ENCODE measurements at places on chromosomes 4 and X.
A peak's percentile ranks its signal among the peaks of the same experiment; 100 is the strongest.

DNA sequence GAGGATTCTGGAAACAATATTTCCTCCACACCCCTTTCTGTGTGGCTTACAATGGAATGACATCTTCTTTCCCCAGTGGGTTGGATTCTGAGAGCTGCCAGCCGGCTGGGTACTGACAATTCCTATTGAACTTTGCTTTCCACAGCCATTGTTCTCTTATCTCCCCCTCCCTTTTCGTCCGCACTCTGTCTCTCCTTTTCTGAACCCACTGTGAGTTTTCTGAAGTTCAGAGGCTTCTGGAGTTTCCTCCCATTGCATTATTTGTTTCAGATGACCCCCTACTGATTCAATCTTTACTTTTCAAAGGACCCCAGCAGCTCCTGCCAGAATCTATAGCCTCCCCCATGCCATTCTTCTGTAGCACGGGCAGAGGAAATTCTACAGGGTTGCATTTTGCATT lies 10.4 kb downstream of the SMPX start:
- peak; percentile 38 for DNase-seq

- no peak for DNase-seq
These were observed 25.7 kb downstream of the USP53 start for GRCh38 chr4:119238068-119238722.

DNA sequence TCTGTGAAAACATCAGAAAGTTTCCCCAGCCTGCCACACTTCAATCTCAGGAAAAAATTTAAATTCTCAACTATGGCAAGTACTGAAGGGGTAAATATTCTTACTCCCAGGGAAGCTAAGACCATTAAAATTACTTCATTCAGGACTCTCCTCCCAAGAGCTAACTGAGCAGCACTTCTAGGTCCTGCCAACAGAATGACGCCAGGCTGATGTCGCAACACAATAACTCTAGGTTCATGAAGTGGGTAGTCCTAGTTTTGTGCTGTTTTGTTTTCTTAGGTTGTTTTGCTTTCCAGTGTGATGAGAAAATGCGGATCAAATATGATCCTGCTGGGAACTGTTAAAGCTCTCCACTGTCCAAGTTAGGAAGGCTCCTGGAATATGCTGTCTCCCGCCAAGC lies 180.0 kb downstream of the NKX6-1 start:
- no peak for DNase-seq

DNA sequence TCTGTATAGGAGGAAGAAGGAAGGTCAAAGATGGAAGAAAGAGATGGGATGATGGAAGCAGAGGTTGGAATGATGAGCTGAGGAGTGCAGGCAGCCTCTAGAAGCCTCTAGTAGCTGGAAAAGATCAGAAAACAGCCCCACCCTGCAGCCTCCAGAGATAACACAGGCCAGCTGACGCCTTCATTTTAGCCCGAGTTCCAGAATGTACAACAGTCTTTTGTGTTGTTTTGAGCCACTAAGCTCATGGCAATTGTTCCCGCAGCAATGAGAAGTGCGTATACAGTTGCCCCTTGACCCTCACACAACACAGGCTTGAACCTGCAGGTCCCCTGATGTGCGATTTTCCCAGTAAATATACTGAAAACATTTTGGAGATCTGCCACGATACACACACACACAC lies 72.0 kb downstream of the WFS1 start:
- peak; percentile 31 for DNase-seq

GRCh38 chr4:128570387-128570975 lies 239.0 kb upstream of the JADE1 start:
- no peak for DNase-seq

DNA sequence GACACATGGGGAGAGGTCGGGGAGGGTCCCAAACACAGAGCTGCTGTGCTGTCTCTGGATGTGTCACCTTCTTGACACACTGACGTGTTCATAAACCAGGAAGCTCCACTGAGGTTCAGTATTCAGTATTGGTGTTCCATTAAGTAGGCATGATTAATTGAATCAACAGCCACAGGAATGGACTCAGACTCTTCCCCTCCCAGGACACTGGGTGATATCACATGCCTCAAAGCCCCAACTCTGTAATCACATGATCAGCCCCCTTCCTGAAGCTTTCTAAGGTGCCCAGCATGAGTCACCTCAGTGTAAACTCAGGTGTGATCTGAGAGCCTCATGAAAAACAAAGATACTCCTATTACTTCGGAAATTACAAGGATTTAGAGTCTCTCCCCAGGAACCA lies 21.1 kb upstream of the HNRNPD start:
- DNase-seq, result no peak

DNA sequence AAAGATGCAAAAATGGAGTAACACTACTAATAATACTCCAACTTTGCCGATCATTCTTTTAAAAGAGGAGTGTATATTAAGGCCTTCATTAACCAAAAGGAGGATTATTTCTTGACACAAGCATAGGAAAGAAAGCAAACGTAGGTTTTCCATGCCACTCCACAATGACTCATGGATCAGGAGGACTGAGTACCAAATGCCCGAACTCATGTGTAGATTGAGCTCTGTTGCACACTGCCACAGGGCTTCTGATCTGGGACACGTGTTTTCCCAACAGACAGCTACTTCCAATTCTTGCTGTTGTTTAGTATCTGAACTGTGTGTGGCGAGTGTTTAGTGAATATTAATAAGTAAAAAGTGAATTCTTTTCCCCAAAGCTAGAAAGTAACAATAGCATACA lies 131.2 kb downstream of the LDB2 start:
- DNase-seq, result no peak

DNA sequence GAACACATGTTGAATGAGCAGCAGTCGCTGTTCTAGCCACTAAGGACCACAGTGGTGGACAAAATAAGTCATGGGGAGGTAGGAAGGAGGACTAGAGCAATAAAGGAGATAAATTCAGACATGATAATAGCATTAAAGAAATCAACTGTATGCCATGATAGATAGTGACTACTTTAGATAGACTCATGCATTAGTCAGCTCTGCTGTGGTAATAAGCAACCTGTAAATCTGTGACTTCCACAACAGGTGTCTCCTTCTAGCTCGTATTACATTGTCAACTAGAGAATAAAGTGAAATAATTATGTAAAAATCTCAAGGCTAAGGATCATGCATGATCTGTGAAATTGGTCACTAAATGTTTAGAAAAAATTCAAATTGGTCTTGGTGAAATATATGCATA lies 77.9 kb downstream of the WWC2 start:
- DNase-seq, result no peak

DNA sequence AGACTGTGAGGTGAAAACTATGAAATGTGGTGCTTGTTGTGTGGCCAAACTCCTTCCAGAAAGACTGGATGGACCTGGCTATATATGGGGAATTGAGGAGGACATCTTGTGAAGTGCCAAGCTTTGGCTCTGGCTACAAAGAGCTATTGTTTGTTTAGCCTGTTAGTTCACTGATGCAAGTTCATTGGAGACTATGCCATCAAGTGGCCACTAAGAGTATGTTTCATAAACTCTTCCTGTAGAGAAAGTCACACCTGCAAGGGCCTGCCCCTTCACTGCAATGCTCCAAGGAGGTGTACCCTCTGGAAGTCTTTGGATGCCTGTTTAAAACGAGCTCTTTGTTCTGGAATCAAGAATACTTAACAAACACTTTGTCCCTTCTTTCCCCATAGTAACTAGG lies 382.0 kb downstream of the GABRG1 start:
- no peak for DNase-seq

GRCh38 chr4:127643791-127644190 lies 11.0 kb downstream of the INTU start:
- no peak for DNase-seq

DNA sequence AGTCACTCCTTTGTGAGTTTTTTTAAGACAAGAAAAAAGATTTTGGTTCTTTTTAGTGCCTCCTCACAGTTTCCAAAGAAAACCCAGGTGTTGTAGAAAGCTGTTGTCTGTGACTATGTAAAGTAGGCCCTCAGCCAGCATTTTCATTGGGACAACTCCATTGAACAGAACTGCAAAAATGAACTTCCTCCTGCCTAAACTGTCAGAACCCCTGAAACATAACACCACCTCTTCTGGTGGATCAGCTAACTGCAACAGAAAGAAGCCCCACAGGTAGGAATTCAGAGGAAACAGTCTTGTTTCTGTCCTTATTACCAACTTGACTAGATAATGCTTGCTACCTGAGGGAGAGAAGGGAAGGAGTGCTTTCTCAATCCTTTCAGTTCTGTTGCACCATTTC lies 3.4 kb upstream of the ATP11C start:
- no peak for DNase-seq

- no peak for DNase-seq
These were observed 22.0 kb downstream of the MAN2B2 start for GRCh38 chr4:6596948-6597347.

Data from midbrain (tissue), 1 donor.